WTC11 (cell line): ENCODE measurements at places on chromosomes 2 and 18.

DNA sequence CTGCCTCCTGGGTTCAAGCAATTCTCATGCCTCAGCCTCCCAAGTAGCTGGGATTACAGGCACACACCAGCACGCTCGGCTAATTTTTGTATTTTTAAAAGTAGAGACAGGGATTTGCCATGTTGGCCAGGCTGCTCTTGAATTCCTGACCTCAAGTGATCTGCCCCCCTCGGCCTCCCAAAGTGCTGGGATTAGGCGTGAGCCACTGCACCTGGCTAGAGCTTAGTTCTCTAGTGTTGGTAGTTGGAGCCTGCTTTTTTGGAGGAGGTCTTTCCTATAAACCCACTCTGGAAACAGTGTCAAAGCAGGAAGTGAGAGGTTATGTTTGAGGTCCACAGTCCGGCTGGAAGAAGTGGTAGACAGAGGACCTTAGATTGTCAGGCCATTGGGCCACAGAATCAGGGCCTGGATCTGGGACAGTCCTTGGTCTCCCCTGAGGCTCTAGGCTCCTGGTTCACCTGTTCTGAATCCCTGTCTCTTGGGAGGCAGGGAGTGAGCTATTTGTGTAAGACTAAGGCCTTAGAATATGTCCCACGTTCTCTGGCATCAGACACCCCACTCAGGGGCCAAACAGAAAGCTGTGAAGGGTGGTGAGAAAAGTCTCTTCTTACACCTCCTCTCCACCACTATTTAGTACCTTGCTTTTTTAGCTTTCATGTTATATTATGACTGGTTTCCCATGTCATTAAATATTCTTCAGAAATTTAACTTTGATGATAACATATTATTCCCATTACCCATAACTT, 34.5 kb downstream of the PCBP1 start:
- DNase-seq, result no peak

GRCh38 chr2:138112536-138112935, 148.3 kb downstream of the HNMT start:
- no peak for DNase-seq

DNA sequence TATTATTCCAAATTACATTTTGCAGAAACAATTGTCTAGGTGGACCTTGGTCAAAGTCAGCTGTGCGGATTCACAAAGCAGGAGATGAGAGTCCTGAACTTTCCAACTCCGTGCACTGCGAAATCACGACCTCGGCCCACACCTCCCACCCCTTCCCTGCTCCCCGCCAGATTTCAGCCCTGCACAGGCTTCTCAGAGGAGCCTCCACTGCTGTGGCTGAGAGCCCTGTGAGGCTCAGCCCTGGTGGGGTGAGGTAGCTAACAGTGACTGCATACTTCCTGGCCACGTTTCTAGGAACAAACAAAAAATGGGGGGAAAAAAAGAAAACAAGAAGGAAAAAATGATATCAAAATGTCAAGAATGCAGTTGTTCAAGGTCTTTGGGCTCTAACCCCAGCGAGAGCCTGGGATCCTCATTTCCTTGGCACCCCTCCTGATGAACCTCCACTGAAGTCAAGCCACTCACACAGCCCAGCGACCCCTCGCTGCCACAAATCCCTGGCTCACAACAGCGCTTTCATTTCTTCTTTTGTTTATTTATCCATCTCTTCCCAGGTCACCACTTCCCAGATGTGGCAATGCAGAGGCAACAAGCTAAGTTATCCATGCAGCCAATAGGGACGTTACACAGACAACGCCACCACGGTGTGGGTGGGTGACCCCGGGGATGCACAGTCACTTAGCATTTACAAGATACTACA, 729.7 kb upstream of the ID2 start:
- DNase-seq, result no peak

GRCh38 chr2:169034984-169035544, 3.9 kb upstream of the ABCB11 start:
- no peak for DNase-seq
